ENCODE measurements at places on chromosomes 16 and 17. TPM values are rescaled to one million over a fixed set of nuclear protein-coding genes. Genes with fewer than 3 reads are reported as not detected.

Gene ASPA
- total RNA-seq, result 1.2 TPM

Gene NPIPA5
- 11.1 TPM for total RNA-seq

- H3K4me1 ChIP-seq, result no peaks in the 10 kb centered on the region
- H3K36me3 ChIP-seq, result no peaks in the 10 kb centered on the region
- DNase-seq, result no peak
- H3K4me3 ChIP-seq, result no peak overlapping the region
- H3K27ac ChIP-seq, result no peak overlapping the region
These were observed 122.5 kb downstream of the CYLD start for GRCh38 chr16:50864386-50864785.

GRCh38 chr16:13463619-13464018 lies 456.3 kb upstream of the ERCC4 start:
- H3K4me1 ChIP-seq, result no peaks in the 10 kb centered on the region
- H3K4me3 ChIP-seq, result no peak overlapping the region
- H3K36me3 ChIP-seq, result no peaks in the 10 kb centered on the region
- DNase-seq, result no peak

DNA sequence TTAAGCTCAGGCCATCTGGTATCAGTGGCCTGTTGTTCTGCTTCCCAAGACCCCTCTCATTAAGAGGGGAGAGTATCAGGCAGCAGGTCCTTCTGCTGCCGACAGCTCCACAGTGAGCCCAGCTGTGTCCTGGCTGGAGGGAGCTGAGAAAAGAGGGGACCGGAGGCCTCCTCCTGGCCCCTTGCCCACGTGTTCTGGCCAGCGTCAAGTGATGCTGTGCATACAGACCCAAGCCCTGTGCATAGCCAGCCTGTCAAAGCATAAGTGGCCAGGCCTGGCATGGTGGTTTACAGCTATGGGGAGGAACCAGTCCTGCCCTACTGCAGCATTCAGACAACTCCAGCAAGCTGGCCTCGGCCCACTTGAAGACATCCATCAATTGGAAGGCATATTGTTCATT lies 48.0 kb downstream of the ABCC6 start:
- peak overlapping the region; percentile 64 for H3K27ac ChIP-seq
- no peaks in the 10 kb centered on the region for H3K4me1 ChIP-seq
- H3K4me3 ChIP-seq, result no peak overlapping the region
- peak; percentile 94 for DNase-seq
- H3K27me3 ChIP-seq, result no peaks in the 10 kb centered on the region

DNA sequence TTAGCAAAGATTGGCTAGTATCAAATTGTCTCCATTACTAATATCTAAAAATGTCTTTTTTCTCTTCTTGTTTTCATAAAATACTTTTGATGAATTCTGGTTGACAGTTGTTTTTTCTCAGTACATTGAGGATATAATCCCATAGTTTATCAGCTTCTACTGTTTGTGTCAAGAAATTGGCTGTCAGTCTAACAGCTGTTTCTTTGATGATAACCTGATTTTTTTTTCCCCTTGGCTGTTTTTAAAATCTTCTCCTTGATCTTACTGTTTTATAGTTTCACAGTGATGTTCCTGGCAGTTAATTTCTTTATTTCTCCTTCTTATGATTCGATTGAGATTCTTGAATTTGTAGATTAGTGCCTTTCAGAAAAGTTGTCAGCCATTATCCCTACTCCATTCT lies 315.3 kb upstream of the PMFBP1 start:
- H3K27me3 ChIP-seq, result no peaks in the 10 kb centered on the region
- no peak for DNase-seq
- H3K4me1 ChIP-seq, result no peaks in the 10 kb centered on the region
- no peak overlapping the region for H3K4me3 ChIP-seq

- H3K4me1 ChIP-seq, result no peaks in the 10 kb centered on the region
- H3K27ac ChIP-seq, result peak overlapping the region; percentile 83
- H3K27me3 ChIP-seq, result peaks cover 9% of the 10 kb centered on the region
- DNase-seq, result no peak
- no peak overlapping the region for H3K4me3 ChIP-seq
These were observed 10.8 kb downstream of the MCRIP1 start for GRCh38 chr17:81822312-81822637.
